ENCODE measurements at places on chromosomes 12 and 14.

- DNase-seq, result no peak
These were observed 90.6 kb upstream of the AMN1 start for GRCh38 chr12:31819427-31819826.

GRCh38 chr14:100236881-100237280 is 2.1 kb upstream of the YY1 start:
- DNase-seq, result no peak

GRCh38 chr12:78612190-78612589 is 252.4 kb upstream of the SYT1 start:
- DNase-seq, result no peak

- no peak for DNase-seq
These were observed 198.9 kb upstream of the RGS6 start for GRCh38 chr14:71733210-71733883.

DNA sequence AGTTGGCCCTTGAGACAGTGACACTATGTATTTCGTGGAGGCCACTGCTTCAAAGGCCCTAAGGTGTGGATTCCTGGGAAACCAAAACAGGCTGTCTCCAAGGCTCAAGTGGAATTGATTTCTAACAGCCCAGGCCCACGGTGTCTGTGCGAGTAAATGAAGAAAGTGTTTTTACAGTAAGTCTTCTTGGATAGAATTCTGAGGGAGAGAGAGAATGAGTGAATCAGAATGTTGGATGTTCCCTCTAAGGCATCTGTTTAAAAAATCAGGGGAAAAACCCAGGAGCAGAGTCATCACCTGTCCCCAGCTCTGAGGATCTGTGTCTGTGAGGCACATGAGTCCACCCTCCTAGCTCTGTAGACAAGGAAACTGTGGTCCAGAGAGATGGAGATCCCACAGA is 22.3 kb upstream of the BDKRB1 start:
- DNase-seq, result no peak

DNA sequence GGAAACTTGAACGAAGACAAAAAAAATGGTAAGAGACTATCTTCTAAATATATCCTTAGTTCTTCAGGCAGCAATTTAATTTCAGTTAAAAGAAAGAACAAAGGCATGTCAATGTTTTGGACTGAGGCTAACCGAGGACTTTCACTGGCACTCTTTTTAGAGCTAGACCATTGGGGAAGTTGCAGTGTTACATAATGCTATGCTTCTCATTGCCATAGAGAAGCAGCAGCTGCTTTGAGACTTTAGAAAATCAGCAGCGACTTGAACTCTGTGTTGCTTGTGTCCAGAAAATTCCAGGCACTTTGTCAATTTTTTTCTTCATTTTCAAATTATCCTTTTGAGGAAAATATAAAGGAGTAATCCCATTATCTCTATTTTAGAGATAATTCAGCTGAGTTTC is 964.2 kb downstream of the NRXN3 start:
- DNase-seq, result no peak

DNA sequence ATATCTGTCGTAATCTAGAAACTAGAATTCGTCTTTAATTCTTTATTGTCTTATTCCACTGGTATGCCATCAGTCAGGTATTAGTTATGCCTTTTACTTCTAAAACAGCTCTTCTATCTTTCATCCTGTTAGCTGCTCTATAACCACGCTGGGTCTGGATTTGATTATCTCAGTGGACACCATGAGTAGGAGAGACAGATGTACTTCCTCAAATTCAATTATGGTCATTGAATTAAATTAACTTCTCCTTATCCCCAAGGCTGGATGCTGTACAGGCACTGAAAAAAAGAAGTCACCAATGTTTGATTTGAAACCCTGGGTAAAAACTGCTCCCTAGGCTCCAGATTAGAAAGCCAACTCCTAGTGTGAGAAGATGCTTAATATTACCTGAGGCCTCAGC is 107.3 kb downstream of the PIK3C2G start:
- DNase-seq, result no peak

DNA sequence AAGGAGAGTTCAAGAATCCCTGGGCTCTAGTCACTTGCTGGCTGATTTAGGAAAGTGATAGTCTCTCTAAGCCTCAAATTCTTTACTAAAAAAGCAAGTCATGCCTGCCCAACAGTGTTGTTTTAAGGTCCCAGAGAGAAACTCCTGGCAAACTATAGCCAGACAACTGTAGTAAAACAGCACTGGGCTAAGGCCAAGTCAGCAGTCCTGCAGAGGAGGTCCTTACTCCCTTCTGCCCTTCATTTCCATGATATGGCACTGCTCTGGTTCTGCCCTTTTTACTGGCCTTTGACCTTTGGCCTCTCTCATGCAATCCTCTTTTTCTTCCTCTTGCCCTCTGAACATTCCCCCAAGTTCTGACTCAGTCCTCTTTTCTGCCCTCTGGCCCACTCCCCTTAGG is 74.9 kb downstream of the VWF start:
- DNase-seq, result no peak

- DNase-seq, result peak; percentile 11
These were observed 1.1 kb downstream of the POLR3B start for GRCh38 chr12:106358396-106359241.

DNA sequence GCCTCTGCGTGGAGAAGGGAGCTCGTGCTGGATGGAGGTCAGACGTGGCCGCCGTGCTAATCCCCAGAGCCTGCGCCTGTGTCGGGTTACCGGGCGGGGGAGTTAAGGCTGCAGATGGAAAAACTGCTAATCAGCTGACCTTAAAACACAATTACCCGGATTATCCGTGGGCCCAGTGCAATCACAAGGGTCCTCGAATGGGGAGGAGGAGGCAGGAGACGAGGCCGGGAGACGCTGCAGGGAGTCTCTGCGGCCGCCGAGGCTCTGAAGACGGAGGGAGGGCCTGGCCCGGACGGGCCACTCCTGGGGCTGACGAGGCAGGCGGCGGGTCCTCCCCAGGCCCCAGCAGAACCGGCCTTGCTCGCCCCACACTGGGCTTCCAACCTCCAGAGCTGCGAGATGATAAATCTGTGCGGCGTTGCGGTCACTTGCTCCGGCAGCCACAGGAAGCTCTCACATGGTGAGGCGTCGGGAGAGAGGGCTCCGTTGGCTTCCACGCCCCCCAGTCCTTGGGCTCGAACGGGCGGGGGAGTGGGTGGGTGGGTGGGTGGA is 32.9 kb upstream of the FBRSL1 start:
- DNase-seq, result no peak

DNA sequence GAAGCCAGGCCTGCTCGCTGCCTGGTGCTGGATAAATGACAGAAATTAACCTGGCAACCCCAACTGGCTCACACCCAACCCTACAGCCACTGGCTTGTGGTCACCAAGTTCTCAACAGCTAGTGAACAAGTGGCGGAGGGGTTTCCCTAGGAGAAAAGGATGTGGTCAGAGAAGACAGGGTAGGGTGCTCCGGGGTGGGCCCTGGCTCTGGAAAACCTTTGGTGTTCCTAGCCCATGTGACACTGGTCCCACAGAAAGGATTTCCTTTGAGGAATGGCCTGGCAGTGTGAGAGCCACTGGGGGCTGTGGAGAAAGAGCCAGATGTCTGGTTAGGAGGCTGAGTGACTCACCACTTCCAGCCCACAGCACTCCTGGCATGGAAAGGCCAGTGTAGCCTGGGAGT is 8.7 kb downstream of the SYNE3 start:
- DNase-seq, result no peak

DNA sequence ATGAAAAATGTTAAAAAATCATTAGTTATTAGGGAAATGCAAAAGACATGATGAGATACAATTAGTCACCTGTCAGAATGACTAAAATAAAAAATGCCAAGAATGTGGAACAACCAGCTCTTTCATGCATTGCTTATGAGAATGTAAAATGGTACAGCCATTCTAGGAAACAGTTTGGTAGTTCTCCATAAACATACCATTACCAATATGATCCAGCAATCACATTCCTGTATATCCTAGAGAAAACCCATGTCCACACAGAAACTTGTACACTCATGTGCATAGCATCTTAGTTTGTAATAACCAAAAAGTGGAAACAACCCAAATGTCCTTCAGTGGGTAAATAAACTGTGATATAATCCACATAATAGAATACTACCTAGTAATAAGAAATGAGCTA is 245.7 kb downstream of the FUT8 start:
- DNase-seq, result no peak

GRCh38 chr12:50282721-50283228 is 545 bp downstream of the LIMA1 start:
- no peak for DNase-seq

DNA sequence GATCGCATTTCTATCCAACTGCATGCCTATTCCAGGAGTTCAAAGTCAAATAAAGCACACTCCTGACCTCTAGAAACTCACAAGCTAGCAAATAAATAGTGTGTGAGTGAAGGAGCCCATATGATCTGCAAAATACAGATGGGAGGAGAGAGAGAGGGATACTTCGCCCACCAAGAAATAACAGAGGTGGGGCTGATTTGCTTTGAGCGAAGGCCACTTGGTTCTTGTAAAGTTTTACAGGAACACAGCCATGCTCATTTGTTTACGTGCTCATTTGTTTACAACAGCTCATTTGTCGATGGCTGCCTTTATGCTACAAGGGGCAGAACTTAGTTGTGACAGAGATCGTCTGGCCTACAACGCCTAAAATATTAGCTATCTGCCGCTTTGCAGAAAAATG is 63.4 kb upstream of the GPATCH2L start:
- no peak for DNase-seq

GRCh38 chr14:97602438-97603117 is 805.4 kb downstream of the VRK1 start:
- no peak for DNase-seq

DNA sequence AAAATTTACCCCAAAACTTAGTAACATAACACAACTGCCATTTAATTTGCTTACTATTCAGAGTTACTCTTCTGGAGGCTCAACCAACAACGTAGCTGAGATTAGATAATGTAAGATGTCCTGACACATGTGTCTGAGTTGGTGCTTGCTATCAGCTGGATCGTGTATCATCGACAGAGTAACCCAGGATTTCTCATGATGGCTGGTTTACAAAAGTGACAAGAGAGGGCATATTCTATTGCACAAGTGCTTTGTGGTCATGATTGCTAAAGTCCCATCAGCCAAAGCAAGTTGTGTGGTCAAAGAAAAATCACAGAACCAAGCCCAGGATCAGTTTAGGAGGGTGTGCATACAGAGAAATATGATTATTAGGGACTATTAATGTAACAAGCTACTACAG is 73.4 kb downstream of the CAPZA3 start:
- DNase-seq, result no peak

- DNase-seq, result no peak
These were observed 442.7 kb upstream of the NOVA1 start for GRCh38 chr14:27040552-27040951.

GRCh38 chr12:24138041-24138440 is 188.6 kb upstream of the SOX5 start:
- DNase-seq, result no peak

DNA sequence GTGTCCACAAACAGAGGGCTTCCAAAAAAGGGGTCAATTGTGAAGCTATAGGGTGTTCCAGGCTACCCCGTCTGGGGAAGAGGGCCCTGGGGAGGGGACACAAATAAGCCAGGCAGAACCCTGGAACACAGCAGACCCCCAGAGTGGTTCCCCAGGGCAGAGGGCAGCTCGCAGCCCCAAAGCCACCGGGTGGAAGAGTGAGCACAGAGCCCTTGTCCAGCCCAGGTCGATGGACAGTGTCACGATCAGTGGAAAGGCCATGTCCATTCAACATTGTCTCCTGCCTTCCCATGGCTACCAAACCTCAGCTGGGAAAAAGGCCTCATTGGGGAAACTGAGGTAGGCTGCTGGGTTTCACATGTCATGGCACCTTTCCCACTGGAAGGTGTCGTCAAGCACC is 131.4 kb downstream of the DICER1 start:
- no peak for DNase-seq

Measured in stimulated activated CD4-positive, alpha-beta T cell treated with anti-CD3 and anti-CD28 coated beads, TNF-alpha, amount 100 ng/mL, for 4 hours (primary cell).